Karpas-422 (cell line): ENCODE measurements at places on chromosomes 1 and 21.

DNA sequence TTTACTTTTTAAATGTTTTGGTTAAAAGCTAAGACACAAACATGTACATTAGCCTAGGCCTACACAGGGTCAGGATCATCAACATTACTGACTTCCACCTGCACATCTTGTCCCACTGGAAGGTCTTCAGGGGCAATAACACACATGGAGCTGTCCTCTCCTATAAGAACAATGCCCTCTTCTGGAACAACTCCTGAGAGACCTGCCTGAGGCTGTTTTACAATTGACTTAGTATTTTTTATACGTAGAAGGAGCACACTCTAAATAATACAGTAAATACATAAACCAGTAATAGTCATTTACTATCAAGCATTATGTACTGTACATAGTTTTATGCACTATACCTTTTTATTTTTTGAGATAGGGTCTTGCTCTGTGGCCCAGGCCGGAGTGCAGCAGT lies 14.1 kb upstream of the MOB3C start:
- no peak for DNase-seq

- DNase-seq, result no peak
Measured at GRCh38 chr1:230913496-230913895, 45.2 kb upstream of the C1orf198 start.

- DNase-seq, result no peak
Measured at GRCh38 chr1:8457760-8458381, 140.0 kb downstream of the SLC45A1 start.

DNA sequence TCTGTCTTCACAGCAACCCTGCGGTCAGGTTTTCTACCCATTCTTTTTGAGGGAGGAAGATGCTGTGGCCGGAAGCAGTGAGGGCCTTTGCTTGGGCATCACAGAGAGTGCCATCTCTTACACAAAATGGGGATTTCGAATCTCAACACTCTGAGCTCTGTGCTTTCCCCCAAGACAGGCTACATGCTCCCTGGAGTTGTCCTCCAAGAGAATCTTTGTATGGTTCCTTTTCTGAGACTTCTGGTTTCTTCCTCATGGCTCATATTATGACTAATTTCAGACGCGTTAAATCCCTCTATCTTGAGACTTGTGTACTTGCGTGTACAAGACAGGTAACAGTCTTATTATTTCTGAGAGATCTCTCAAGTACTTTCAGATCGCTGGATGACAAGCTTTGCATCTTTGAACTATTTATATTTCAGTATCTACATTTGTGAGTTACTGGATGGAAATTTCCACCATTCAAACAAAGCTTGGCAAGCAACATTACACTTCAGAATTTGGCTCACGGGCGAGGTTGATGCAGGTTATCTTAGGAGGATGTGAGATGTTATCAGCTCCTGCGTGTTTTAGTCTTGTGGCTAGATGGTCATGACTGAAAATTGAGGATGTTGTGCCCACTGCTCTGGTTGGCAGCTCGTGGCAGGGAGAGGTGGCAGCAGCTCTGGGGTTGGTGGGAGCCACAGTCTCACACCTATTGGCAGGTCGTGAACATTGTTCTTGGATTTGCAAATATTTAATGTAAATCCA lies 19.4 kb downstream of the ABCG1 start:
- DNase-seq, result no peak

DNA sequence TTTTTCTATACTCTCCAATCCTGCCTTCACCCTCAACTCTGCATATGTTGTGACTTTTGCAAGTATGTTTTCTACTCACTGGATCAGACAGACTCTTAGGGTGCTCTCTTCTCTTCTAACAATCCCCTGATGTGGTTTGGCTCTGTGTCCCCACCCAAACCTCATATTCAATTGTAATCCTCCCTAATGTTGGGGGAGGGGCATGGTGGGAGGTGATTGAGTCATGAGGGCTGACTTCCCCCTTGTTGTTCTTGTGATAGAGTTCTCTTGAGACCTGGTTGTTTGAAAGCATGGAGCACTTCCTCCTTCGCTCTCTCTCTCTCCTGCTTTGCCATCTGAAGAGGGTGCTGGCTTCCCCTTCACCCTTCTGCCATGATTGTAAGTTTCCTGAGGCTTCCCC lies 148.9 kb upstream of the IGSF21 start:
- DNase-seq, result peak; percentile 60

DNA sequence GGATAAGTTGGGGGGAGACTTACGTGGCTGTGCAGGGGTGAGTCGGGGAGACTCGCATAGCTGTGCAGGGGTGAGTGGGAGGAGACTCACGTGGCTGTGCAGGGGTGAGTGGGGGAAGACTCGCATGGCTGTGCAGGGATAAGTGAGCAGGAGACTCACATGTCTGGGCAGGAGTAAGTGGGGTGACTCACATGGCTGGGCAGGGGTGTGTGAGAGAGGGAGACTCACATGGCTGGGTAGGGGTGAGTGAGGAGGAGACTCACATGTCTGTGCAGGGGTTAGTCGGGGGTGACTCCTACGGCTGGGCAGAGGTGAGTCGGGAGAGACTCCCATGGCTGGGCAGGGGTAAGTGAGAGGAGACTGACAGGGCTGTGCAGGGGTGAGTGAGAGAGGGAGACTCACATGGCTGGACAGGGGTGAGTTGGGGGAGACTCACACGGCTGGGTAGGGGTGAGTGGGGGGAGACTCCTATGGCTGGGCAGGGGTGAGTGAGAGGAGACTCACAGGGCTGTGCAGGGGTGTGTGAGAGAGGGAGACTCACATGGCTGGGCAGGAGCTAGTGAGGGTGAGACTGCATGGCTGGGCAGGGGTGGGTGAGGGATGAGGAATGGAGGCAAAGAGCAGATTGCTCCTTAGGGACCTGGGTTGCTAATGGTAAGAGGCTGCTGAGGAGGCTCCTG lies 56.0 kb upstream of the ABCG1 start:
- no peak for DNase-seq

GRCh38 chr1:203055161-203055799 lies 29.0 kb downstream of the PPFIA4 start:
- DNase-seq, result no peak

DNA sequence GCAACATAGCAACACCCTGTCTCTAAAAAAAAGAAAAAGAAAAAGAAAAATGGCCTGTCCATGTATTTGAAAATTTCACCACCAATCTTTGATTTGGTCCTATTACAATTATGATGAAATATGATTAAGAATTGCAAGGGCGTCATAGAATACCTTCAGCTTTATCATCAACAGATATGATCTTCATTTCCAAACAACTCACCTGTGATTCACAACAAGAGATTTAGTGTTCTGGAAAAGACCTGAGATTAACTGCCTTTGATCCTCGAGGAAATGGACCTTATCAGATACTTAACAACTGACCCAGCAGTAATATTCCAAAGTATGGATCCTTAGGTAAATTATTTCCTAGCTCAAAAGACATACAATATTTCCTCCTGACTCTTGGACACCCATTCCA lies 3.5 kb upstream of the GSTM4 start:
- no peak for DNase-seq

DNA sequence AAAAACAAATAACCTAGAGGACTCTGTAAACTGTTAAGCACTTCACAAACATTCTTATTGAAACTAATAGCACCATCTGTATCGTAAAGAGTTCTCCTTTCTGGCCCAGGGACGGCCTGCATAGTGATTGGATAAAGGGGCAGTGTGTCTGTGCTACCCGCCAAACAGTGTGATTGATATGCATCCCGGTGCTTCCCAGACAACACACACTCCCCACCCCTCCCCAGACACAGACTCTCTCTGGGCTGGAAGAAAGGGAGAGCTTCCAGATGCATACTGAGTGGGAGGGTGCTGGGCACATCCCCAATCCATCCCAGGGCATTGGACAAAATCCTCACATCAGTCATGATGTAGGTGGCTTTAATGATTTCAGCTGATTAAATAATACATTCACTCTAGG lies 3.7 kb downstream of the HSD11B1 start:
- DNase-seq, result no peak
